RWPE2 (cell line): ENCODE measurements at places on chromosomes 2 and 18.
A peak's percentile ranks its signal among the peaks of the same experiment; 100 is the strongest.

GRCh38 chr2:238027591-238028415 is 33.0 kb upstream of the SCLY start:
- no peak for DNase-seq

DNA sequence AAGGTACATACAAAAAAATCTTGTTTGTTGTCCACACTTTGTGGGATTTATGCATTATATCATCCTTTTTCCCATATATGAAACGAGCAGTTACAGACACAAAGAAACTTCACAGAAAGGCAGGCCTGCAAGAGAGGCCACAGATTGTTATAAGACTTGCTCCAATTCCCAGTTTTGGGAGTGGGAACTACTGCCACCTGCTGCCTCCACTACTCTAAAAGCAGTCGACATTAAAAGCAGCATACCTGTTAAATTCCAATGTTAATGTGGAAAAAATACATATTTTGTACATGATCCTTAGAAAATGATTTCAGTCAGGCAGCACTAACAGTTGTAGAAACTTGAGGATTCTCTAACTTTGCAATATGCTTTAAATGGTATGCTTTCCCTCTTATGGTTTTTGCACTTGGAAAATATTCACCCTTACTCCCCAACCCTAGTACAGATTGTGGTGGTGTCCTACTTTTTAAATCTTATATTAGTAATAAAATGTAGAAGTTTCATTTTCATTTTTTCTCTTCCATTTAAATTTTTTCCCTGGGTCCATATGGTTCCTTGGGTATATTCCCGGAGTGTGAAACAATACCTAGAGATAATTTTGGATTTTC is 37.9 kb downstream of the SLC38A11 start:
- DNase-seq: no peak

GRCh38 chr2:48380989-48381625 is 148.8 kb upstream of the STON1 start:
- no peak for DNase-seq

DNA sequence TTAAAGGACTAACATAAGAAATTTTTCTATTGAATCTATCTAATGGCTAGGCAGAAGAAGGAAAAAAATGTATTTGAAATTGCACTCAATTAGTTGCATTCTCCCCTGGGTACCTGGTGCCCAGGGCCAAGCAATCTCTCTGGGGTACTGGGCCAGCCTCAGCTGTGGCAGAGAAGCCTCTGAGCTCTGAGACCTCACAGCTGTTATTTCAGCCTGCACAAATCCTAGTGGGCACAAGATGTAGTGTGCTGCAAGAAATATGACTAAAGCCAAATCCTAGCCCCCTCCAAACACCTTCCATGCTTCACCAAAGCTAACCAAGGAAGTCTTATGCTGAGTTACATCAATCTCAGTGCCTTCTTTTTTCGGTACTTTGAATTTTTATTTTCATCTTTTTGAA is 478.4 kb downstream of the STK39 start:
- DNase-seq: no peak

- no peak for DNase-seq
Measured at GRCh38 chr18:808086-808485, 4.0 kb downstream of the YES1 start.

GRCh38 chr18:33062834-33063364 is 290.1 kb upstream of the KLHL14 start:
- DNase-seq: no peak

- DNase-seq: no peak
Measured at GRCh38 chr2:210302326-210302725, 12.6 kb downstream of the MYL1 start.

GRCh38 chr18:68219872-68220271 is 495.0 kb downstream of the TMX3 start:
- no peak for DNase-seq

DNA sequence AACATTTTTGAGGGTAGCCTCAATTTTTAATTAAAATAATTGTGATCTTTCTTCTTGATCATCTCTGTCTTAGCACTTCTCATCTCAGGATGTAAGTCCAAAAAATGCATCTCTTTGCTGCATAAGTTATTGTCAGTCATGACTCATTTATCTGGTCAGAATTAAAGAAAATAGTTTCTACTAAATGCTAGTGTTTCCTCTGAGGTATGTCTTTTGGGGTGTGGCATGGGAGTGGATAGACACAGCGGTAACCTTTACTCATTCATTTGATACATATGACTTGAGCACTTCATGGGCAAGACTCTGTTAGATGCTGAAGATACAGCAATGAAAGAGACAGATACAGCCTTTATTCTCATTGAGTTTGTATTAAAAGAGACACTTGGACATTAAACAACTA is 284.7 kb downstream of the IRS1 start:
- no peak for DNase-seq

GRCh38 chr18:23809415-23809814 is 120.2 kb downstream of the LAMA3 start:
- DNase-seq: no peak

- no peak for DNase-seq
Measured at GRCh38 chr18:4357579-4357978, 97.5 kb downstream of the DLGAP1 start.

DNA sequence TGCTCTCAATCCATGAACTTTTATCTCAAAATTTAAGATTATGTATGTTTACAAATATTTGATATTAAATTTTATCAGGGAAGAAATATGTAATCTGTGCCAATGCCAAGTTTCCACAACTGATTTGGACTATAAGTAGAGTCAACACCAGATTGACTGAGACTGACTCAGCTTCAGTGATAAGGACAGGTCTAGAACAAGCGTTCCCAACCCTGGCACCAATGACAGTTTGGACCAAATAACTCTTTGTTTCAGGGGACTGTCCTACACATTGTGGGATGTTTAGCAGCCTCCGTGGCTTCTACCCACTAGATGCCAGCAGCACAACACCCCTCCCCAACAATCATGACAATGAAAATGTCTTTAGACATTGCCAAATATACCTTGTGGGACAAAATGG is 165.3 kb downstream of the THADA start:
- DNase-seq: no peak

DNA sequence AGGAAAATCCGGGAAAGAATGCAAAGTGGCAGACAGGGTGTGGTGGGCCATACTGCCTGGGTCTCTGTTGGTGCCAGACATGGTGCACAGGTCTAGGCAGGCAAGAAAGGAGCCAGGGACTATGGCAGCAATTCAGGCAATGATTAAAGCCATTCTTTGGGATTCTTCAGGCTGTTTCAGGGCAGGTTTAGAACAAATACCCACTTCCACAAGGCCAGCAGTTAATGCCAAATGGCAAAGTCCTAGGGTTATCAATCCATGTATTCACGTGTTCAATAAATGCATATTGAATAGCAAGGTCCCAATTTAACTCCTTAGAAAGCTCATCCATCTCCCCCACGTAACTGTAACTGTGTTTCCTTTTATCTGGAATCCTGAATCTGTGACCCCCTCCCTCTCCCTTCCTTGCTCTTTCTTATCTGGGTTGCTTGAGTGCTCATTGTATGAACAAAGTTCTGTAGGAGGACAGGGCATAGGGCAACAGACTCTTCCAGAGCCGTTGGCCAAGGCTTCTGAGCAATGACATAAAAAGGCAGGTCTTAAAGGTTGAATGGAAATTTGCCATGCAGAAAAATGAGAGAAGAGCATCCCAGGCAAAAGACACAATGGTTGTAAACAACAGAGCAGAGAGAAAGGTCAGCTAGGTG is 146.8 kb upstream of the KLHL29 start:
- no peak for DNase-seq

DNA sequence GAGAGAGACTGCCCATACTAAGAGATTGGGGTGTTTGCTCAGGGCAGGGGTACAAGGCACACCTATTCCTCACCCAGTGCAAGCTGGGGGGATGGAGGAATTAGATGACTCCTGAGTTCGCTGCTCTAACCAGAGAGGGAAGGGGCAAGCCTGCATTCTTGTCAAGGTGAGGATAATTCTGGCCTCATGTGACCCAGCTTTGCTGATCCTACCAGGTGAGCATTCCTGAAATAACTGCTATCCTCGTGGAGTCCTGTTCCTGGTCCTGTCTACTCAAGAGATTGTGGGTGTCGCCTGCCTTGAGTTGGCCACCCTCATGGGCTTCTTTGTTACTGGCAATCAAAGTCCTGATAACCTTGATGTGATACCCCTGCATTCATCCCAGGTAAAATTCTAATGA is 206.0 kb downstream of the SPP2 start:
- DNase-seq: no peak

DNA sequence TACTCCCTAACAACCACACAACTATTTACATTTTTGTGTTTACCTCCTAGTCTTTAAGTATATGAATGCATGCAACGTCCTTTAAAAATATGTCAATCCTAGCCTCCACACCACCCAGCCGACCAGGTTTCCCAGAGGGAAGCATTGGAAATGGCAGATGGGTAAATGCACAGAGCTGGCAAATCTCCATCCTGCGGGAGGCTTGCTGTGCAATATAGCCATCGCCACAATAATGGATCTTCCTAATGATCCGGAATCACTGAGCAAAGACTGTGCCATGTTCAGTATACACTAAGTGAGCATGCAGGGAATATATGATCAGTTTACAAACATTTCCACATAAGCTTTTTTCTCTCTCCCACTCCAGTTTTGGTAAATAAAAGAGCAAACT is 131.8 kb downstream of the NEDD4L start:
- DNase-seq: no peak

DNA sequence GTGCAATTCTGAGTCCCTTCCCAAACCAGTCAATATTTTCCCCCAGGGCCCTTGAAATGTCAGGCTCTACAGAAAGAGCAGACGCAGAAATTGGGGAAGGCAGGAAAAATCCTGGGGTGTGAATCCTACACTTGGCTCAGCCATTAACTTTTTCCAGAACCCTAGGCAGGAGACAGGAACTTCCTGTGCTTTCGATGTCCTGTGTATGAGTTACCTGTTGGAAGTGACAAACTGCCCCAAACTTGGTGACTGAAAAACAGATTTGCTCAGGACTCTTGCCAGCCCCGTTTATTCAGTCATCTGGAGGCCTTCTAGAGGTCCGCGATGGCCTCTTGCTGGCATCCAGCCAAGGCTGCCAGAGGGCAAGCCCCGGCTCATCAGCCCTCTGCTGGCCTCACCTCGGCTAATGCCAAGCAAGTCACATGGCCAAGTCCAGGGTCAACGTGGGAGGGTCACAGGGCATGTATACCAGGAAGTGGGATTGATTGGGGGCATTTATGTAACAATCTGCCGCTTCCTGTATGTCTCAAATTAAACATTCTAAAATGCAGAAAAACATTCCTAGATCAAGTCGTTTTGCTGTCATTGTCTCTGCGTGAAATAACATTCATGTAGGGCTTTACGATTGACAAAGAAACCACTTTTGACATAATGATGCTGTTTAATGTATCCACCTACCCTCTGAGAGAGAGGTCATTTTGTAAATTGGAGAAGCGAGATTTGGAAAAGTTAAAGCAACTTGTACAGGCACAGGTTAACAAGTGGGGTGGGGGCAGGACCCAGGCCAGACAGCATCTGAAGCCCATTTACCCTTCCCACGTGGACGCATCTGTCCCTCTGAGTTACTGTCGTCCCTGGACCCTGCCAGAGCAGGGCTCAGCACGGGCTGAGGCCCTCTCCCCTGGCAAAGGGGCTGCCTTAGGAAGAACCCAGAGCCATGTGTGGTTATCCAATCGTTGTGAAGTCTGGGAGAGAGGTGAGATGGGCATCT is 179.4 kb downstream of the INHBB start:
- DNase-seq: no peak

DNA sequence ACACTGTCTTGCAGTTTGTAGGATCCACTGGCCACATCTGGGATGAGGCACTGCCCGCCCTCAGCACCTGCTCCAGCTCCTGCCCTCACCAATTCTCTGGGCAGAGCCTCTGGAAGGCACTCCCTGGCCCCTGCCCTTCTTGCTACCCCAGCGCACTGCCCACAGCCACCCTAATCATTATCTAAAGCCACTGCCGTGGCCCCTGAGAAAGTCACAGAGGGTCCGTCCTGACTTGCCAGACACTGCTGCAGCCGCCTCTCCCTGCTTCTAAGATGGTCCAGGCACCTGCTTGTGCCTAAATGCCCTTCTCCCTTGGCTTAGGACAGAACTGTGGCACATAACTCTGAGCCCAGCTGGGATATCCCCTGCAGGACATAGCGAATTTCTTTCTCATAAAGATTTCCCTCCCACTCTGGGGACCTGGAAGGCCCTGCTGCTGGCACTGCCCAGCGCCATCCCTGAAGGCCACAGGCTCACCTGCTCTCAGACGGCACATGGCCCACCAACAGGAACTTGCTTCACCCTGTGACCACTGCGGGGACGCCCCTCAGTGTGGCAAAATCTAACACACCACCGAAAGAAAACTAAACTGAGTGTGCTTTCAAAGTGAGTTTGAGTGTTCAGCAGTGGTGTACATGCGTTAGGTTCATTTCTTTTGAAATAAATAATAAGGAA is 244.9 kb downstream of the HDAC4 start:
- DNase-seq: peak; percentile 18

DNA sequence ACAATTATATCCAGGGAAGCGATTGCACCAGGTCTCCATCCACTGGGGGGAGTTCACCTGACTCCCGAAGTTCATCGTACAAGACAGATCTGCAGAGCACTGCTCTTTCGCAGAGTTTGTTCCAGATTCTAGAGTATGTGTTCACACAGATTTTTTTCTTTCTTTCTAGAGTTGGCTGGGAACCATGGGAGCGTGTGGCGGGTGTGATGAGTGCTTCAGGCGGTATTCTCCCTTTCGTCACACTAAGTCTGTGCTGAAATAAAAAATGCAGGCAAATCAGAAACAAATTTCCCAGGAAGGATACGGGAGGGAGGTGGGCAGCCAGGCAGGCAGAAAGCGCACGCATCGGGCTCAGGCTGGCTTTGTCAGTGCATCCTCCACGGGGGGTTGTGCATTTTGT is 129.8 kb upstream of the SOX11 start:
- no peak for DNase-seq

DNA sequence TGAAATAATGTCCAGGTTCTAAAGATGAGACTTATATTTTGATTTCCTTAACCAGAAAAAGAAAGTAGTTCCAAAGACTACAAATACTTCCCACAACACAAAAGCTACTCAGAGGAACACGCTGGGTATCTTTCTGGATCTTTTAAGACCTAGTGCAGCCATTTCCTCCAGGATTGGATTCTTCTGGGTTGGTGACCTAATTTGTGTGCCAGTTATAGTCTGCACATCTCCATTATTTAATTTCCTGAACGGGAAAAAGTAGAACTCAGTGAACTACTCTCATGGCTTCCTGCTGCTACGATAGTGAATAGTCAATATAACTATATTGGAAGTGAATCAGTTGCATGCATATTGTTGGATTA is 1.5 kb downstream of the TMEM87B start:
- DNase-seq: no peak

DNA sequence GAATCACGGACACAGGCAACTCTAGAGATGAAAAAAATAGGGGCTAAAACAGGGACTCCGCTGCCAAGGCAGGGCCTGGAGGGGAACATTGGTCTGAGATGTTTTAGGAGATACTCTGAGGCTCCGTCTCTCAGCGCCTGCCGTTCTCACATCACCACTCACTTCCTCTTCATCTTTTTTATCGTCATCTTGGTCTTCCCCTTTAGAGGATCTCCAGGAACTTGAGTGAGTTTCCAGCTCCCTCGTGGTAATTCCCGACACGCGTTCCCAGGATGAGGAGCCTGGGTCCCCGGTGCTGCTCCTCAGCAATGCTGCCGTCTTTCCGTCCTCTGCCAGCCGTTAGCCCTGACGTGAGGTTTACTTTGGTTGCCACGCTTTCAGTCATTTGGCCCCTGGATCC is 16.1 kb downstream of the MLPH start:
- no peak for DNase-seq

- DNase-seq: no peak
Measured at GRCh38 chr2:127567351-127567854, 31.9 kb downstream of the MYO7B start.
